ENCODE measurements at places on chromosomes 12 and 14.
A peak's percentile ranks its signal among the peaks of the same experiment; 100 is the strongest.

GRCh38 chr12:106289196-106289681 is 13.3 kb upstream of the TCP11L2 start:
- DNase-seq = no peak

- peak; percentile 66 for DNase-seq
Measured at GRCh38 chr14:72942934-72943333, 16.7 kb downstream of the DCAF4 start.

- no peak for DNase-seq
Measured at GRCh38 chr12:12671850-12672660, 23.9 kb downstream of the GPR19 start.

GRCh38 chr12:4572680-4573079 is 10.7 kb downstream of the DYRK4 start:
- no peak for DNase-seq

GRCh38 chr14:38108681-38109080 is 99.0 kb upstream of the SSTR1 start:
- DNase-seq = no peak

- no peak for DNase-seq
Measured at GRCh38 chr12:57813971-57814772, 4.4 kb downstream of the AVIL start.

GRCh38 chr12:78086553-78087362 is 256.1 kb downstream of the NAV3 start:
- DNase-seq = no peak

GRCh38 chr12:60311940-60312339 is 716.1 kb downstream of the SLC16A7 start:
- no peak for DNase-seq

DNA sequence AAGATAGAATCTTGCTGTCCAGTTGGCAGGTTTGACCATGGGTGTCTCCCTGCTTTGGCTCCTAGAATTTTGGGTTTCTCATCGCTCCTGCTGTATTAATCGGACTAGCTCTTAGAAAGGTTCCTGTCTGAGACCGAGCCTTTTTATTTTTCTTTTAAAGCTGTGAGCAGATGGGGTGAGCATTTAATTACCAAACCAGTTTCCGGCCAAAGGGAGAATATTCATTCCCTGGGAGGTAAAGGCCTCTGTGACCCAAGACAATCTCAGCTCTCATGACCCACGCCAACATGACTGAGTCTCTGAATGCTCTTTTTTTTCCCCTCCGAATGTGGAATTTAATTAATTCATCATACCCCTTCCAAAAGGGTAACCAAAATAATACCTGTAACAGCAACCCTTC is 464.7 kb upstream of the TMEM132C start:
- no peak for DNase-seq

DNA sequence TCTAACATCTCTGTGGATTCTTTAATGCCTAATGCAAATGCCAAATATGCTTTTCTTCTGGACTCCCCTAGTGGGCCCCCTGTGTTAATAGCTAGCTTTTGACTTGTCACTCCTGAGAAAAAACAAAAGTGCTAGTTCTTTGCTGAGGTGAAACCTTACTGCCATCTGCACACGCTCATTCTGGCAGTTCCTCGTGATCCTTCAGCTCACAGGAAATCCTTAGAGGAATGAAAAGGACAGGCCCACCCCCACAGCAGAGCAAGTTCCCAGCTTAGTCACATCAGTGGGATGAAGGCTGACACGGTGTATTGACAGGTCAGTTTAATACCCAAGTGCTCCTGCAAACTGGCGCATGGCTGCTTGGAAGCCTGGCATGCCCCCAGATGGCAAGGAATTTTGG is 165.1 kb upstream of the ATP2B1 start:
- DNase-seq = no peak

GRCh38 chr12:52184813-52185212 is 7.0 kb downstream of the KRT80 start:
- DNase-seq = peak; percentile 18

DNA sequence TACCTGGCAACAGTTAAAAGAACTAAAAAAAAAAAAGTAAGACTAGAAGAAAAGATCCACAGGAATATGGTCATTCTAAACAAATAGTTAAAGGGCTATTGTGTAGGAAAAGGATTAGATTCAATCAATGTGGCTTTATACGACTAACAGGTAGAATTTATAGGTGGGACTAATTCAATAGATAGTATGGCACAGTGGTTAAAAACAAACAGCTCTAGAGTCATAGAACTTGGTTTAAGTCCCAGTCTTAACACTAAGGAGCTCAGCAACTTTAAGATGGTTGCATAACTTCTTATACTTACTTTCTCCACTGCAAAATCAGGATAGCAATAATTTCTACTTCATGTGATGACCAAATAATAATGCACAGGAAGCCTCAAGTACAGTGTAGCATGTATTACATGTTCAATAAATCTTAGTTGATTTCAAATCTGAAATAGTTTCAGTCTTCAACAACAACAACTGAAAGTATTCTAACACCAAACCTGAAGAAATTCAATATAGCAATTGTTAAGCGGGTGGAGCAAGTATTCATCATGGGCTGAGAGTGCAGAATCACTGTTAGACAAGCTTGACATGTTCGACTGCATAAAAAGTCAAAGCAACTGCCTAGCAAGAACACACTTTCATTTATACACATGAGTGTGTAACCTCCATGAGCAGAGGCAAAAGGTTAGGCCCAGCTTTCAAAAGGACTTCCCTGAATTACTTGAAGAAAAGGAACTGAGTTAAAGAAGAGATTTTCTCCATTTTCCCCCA is 50.4 kb downstream of the ITPR2 start:
- no peak for DNase-seq

Data from NCI-H524 (cell line).